ENCODE measurements at places on chromosomes 4 and X.

DNA sequence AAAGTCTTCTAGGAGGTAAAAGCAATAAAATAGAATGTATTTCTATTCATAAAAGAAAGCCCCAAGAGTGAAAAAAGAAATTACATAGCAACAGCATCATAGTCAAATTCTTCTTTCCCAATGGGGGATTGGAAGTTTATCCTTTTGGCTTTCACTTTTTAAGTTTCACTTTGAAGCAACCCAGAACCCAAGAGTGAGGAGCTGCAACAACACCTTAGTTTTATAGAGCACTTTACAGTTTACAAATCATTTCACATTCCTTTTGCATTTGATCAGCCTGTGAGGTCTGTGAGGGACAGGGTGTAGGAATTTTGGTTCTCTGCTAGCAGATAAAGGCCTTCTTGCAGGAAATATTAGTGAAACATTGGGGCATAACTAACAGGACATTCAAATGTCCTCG is 112.0 kb upstream of the NDP start:
- no peak for DNase-seq

GRCh38 chrX:37646254-37646653 is 39.3 kb upstream of the XK start:
- DNase-seq, result no peak

DNA sequence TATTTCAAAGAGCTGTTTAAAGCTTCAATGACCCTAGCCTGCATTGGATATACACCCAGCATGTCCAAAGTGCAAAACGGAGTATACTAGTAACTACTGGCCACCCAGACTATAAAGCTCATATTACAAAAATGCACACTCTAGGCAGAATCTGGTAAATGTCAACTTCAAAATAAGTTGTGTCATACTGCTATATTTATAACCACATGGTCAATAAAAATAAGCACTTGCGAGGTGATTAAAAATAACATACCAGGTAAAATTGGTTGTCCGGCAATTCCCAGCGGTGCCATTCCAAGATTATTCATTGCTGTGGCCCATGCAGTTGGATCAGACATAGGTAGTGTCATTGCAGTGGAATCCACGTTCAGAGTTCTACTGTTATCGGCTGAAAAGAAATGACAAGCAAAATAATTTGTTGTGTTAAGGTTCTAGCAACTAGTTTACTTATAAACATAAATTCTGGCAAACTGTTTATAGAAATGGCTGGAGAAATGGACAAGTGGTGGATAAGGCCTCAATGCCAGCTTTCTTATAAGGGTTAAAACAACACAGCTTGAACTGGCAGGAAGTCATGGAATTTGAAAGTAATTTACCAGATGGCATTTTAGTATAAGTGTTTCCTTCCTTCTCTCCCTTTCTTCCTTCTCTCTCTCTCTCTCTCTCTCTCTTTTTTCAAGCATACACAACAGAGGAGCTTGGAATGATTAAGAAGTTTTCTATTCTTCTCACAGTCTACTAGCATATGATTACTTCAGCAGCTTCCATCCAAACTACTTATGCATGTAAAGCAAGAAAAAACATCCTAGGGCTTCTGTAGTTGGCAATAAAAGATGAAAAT is 199.9 kb downstream of the ENOX2 start:
- DNase-seq, result no peak

DNA sequence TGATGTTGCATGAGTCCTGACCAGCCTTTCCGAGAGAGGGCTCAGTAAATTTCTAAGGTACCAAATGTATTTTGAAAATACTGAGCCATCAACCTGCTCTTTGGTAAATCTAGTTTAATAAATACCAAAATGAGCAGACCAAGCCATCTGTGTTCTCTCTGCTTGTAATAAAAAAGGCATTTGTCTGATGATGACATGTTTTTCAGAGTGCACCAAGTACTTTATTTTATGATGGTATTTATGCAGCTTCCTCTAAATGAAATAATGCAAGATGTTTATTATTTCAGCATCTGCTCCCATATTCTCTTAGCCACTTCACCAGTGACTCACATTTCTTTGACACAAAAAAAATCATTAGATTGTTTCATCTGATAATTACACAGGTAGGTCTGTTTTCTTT is 700.5 kb downstream of the TRIML1 start:
- no peak for DNase-seq

DNA sequence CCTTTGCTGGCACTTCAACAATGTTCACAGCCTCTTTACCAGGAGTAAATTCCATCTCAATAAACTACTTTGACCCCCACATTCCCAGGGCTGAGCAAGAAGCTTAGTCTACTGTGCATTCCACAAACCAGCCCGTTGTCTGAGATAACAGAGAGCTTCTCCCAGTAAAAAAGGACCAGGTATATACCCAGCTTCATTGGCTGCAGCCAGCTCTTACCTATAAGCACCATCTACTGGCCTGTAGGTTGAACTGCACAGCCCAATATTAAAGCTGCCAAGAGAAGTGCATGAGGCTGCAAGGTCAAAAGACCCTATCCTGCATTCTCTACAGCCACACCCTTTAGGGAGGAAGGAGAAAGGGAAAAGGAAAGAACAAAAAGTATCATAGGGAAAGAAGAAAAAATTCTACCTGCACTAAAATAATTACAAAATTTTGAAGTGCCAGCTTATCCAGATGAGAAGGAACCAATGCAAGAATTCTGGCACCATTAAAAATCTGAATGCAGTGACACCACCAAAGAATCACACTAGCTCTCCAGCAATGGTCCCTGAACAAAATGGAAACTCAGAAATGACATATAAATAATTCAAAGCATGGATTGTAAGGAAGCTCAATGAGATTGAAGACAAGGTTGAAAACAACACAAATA is 45.7 kb upstream of the INTU start:
- no peak for DNase-seq

DNA sequence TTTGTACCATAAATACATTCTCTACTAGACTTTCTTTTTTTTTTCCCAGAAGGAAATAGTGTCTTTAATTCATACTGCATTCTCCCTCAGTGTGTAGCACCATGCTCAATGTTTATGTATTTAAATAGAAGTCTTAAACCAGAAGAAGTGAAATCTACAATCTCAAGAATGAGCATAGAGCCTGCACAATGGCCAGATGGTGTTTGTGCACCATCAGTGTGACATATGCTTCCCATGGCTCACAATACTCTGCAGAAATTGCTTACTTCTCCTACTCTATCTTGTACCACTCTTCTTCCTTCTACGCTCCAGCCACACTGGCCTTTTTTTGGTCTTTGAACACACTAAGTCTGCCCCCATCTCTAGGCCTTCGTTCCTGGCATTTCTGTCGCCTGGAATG is 2.6 kb upstream of the DOCK11 start:
- no peak for DNase-seq

GRCh38 chr4:54661169-54661568 is 3.4 kb downstream of the KIT start:
- DNase-seq, result no peak

Data from activated T-cell treated with anti-CD3 and anti-CD28 coated beads for 1 hour (primary cell).